CD4-positive, alpha-beta T cell (primary cell): ENCODE measurements at places on chromosomes 16 and 17. TPM values are rescaled to one million over a fixed set of nuclear protein-coding genes. Genes with fewer than 3 reads are reported as not detected.

GRCh38 chr17:77613627-77614026 is 344.9 kb upstream of the TNRC6C start:
- H3K36me3 ChIP-seq, result no peaks in the 10 kb centered on the region
- H3K4me3 ChIP-seq, result no peak overlapping the region
- H3K4me1 ChIP-seq, result peaks cover 30% of the 10 kb centered on the region
- H3K27ac ChIP-seq, result no peak overlapping the region
- H3K27me3 ChIP-seq, result no peaks in the 10 kb centered on the region

- H3K27ac ChIP-seq, result no peak overlapping the region
- no peak overlapping the region for H3K4me3 ChIP-seq
- H3K36me3 ChIP-seq, result no peaks in the 10 kb centered on the region
- no peaks in the 10 kb centered on the region for H3K27me3 ChIP-seq
- no peaks in the 10 kb centered on the region for H3K4me1 ChIP-seq
These were observed 49.4 kb downstream of the GDE1 start for GRCh38 chr16:19472482-19472881.

GRCh38 chr16:77788181-77789084 is at the start of gene VAT1L:
Gene VAT1L, plus strand, starts transcription at chr16:77788564. Its CDS starts 119 bp downstream, at chr16:77788683.
- no peak for DNase-seq
- H3K36me3 ChIP-seq, result no peaks in the 10 kb centered on the region
- H3K4me1 ChIP-seq, result peaks cover 14% of the 10 kb centered on the region
- peaks cover 43% of the 10 kb centered on the region for H3K27me3 ChIP-seq

GRCh38 chr17:42525221-42525620 is 10.8 kb upstream of the NAGLU start:
- no peak for DNase-seq
- H3K4me3 ChIP-seq, result no peak overlapping the region
- H3K4me1 ChIP-seq, result peaks cover 23% of the 10 kb centered on the region
- H3K36me3 ChIP-seq, result peaks cover 7% of the 10 kb centered on the region
- H3K27me3 ChIP-seq, result no peaks in the 10 kb centered on the region
- no peak overlapping the region for H3K27ac ChIP-seq

- peak overlapping the region; percentile 77 for H3K27ac ChIP-seq
- DNase-seq, result no peak
These were observed 24.2 kb downstream of the PLD6 start for GRCh38 chr17:17181666-17182597.

GRCh38 chr17:56111706-56112485 is 41.4 kb upstream of the ANKFN1 start:
- no peaks in the 10 kb centered on the region for H3K27me3 ChIP-seq
- H3K4me3 ChIP-seq, result no peak overlapping the region
- H3K4me1 ChIP-seq, result no peaks in the 10 kb centered on the region
- DNase-seq, result no peak

DNA sequence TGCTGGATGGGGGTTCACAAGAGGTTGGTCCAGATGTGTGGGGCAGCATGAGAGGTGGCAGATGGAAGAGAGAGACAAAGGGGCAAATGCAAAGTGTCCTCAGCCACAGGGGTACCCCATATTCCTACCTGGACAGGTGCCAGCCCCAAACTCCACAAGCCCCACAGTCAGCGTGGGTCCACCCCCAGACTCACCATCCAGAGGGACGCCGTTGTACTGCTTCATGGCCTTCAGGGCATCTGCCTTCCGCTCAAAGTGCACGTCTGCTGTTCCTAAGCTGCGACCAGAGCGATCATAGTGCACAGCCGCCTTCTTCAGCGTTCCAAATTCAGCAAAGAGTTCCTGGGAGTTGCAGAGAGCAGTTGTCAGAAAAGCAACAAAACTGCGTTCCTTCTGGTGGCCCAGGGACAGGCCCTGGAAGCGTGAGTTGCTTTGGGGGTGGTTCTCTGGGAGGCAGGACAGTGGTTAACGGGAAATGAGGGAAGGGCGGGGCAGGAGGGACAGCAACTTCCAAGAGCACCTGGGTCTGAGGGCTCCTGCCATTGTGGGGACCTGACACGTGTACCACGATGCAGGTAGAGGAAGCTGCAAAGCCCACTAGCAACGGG is 2.3 kb downstream of the ALYREF start:
- H3K4me3 ChIP-seq, result no peak overlapping the region
- peaks cover 27% of the 10 kb centered on the region for H3K4me1 ChIP-seq
- H3K27ac ChIP-seq, result no peak overlapping the region
- DNase-seq, result no peak

- no peaks in the 10 kb centered on the region for H3K27me3 ChIP-seq
- H3K36me3 ChIP-seq, result no peaks in the 10 kb centered on the region
These were observed 166.9 kb downstream of the SEC14L1 start for GRCh38 chr17:77307479-77308198.

DNA sequence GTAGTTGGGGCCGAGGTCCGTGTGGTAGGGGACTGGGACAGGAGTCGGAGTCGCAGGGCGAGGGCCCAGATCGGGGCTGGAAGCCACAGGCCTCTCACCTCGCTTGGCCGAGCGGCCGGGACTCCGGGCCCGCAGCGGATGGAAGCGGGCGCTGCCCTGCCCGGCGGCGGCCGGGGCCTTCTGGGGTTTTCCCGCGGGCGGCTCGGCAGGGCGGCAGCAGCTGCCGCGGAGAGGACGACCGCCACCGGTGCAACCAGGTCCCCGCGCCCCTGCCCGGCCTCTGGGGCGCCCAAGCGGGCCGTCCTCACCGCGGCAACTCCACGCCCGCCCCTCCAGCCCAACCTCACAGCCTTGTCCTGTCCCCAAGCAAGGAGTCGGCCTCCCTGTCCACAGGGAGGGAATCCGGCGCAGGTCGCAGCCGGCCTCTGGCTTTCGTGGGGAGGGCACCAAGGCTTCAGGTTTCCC is 15.6 kb upstream of the UTP6 start:
- H3K27ac ChIP-seq, result no peak overlapping the region
- H3K4me3 ChIP-seq, result no peak overlapping the region
- peaks cover 2% of the 10 kb centered on the region for H3K4me1 ChIP-seq
- no peaks in the 10 kb centered on the region for H3K36me3 ChIP-seq

DNA sequence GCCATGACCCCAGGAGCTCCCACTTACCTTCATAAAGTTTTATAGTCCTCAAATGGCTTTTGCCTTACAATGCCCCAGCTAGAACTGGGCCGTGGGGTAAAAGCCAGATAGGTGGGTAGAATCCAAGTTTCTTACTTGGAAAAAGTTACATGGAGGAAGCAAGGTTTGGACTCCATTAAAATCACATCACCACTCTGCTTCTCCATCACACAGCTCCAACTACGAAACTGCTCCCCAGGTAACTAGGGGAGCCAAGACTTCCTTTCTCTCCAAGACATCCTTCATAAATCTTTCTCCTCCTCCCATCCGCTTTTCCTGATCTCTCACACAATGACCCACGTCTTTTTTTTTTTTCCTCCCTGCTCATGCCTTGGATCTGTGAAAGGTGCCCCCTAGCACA is 130.8 kb upstream of the RCVRN start:
- no peaks in the 10 kb centered on the region for H3K4me1 ChIP-seq
- H3K4me3 ChIP-seq, result no peak overlapping the region
- H3K27ac ChIP-seq, result no peak overlapping the region
- H3K36me3 ChIP-seq, result no peaks in the 10 kb centered on the region
- DNase-seq, result no peak

DNA sequence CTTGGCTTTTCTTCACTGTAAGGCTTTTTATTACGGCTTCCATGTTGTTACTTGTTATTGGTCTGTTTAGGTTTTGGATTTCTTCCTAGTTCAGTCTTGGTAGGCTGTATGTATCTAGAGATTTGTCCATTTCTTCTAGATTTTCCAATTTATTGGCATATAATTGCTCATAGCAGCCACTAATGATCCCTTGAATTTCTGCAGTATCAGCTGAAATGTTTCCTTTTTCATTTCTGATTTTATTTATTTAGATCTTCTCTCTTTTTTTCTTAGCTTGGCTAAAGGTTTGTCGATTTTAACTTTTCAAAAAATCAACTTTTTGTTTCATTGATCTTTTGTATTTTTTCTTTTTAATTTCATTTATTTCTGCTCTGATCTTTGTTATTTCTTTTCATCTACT is 18.5 kb downstream of the NLRP1 start:
- H3K36me3 ChIP-seq, result peaks cover 46% of the 10 kb centered on the region
- no peaks in the 10 kb centered on the region for H3K27me3 ChIP-seq
- H3K4me3 ChIP-seq, result no peak overlapping the region
- no peak overlapping the region for H3K27ac ChIP-seq
- peaks cover 3% of the 10 kb centered on the region for H3K4me1 ChIP-seq

DNA sequence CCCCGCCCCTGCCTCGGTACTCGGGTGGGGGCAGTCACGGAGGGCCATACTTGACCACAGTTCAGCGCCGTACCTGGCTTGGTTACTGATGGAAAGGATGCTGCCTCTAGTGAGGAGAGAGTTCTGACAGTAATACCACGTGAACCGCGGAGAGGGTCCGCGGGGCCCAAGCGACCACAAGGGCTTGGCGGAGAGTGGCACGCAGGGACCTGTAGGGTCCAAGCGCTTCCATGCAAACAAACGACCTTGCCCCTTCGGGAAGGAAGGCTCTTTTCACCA is 9.2 kb downstream of the KDM6B start:
- no peaks in the 10 kb centered on the region for H3K27me3 ChIP-seq
- DNase-seq, result no peak
- peak overlapping the region; percentile 100 for H3K27ac ChIP-seq
- H3K4me1 ChIP-seq, result peaks cover 71% of the 10 kb centered on the region
- peak overlapping the region; percentile 84 for H3K4me3 ChIP-seq

DNA sequence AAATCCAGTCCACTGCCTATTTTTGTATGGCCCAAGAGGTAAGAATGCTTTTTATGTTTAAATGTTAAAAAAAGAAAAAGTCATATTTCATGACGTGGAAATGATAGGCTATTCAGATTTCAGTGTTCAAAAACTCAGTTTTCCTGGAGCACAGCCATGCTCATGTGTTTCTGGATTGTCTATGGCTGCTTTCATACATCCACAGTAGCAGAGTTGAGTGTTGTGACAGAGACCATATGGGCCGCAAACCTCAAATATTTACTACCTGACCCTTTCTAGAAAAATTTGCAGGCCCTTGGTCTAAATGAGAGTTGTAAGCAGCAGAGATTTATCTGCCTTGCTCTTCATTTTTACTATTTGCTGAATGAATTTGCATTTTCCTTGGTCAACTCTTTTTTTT is 264.1 kb downstream of the CBLN1 start:
- H3K27ac ChIP-seq, result no peak overlapping the region
- H3K4me3 ChIP-seq, result no peak overlapping the region
- no peaks in the 10 kb centered on the region for H3K36me3 ChIP-seq
- DNase-seq, result no peak
- no peaks in the 10 kb centered on the region for H3K4me1 ChIP-seq

DNA sequence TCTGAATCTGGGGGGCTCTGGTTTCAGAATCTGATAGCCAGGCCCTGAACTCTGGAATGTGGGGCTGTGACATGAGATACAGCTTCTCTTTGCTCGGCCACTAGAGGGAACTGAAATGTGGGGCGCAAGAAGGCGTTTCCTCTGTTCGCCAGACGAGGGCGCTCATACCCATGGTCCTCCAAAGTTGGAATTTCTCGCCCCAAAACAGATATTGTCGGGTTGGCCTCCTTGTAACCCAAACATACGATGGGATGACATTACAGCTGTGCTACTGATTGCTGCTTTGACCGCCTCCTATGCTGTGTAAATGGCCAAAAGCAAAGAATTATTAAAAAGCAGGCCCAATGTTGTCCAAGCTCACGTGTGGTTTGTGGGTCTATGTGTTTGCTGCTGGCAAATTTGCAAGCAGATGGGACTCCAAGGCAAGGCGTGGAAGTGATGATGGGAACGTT is 13.1 kb upstream of the MSI2 start:
- peaks cover 4% of the 10 kb centered on the region for H3K4me1 ChIP-seq
- peak; percentile 89 for DNase-seq
- H3K27ac ChIP-seq, result no peak overlapping the region
- no peak overlapping the region for H3K4me3 ChIP-seq
- no peaks in the 10 kb centered on the region for H3K36me3 ChIP-seq
- no peaks in the 10 kb centered on the region for H3K27me3 ChIP-seq

DNA sequence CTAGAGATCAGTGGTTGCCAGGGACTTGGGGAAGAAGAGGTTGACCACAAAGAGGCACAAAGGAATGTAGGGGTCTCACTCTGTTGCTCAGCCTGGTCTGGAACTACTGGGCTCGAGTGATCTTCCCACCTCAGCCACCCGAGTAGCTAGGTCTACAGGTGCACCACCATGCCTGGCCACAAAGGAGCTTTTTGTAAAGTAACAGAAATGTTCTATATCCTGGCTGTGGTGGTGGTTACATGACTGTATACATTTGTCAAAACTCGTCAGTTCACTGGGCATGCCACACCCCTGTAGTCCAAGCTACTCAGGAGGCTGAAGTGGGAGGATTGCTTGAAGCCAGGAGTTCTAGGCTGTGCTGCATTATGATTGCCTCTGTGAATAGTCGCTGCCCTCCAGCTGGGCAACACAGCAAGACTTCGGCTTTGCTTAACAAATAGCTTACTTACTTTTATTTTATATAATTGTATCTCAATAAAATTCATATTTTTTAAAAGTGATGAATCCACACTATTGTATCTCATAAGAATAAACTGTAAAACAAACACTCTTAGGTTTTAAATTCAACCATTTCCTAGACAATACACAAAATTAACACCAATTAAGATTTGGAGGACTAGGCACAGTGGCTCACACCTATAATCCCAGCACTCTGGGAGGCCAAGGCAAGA is 5.0 kb downstream of the SKA2 start:
- no peak for DNase-seq
- no peak overlapping the region for H3K27ac ChIP-seq
- H3K4me3 ChIP-seq, result no peak overlapping the region

DNA sequence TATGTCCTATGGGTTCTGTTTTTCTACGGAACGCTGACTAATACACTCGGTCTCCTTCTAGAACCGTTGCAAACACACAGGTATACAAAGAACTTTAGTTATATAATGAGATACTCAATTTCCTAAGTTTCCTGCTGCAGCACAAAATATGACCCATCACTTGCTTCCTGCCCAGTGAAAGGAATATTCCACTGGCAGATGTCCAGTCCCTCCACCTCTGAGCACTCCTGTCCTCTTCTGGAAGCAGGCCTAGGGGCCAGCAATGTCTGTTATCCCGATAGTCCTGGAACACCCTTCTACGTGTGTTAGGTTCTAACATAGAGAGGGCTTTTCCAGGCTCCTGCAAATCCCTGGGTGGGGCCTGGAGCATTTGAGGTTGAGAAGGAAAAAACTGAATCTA is 32.7 kb downstream of the ADAMTS18 start:
- DNase-seq, result no peak
- no peak overlapping the region for H3K4me3 ChIP-seq
- peaks cover 4% of the 10 kb centered on the region for H3K27me3 ChIP-seq
- H3K27ac ChIP-seq, result no peak overlapping the region
- H3K4me1 ChIP-seq, result no peaks in the 10 kb centered on the region

- no peaks in the 10 kb centered on the region for H3K4me1 ChIP-seq
- DNase-seq, result no peak
- H3K36me3 ChIP-seq, result peaks cover 20% of the 10 kb centered on the region
- H3K4me3 ChIP-seq, result no peak overlapping the region
- no peaks in the 10 kb centered on the region for H3K27me3 ChIP-seq
These were observed 87.1 kb downstream of the STX8 start for GRCh38 chr17:9488556-9488955.

Gene SLC2A4
- not detected for total RNA-seq

Gene CORO6
- total RNA-seq, result 2.8 TPM

Gene FBXL16
- total RNA-seq, result 11.0 TPM

Gene PERCC1
- not detected for total RNA-seq

Gene CD300H
- total RNA-seq, result not detected
